ENCODE measurements at places on chromosomes 1 and 21.

- DNase-seq, result no peak
Measured at GRCh38 chr1:101128211-101128727, 102.7 kb upstream of the DPH5 start.

DNA sequence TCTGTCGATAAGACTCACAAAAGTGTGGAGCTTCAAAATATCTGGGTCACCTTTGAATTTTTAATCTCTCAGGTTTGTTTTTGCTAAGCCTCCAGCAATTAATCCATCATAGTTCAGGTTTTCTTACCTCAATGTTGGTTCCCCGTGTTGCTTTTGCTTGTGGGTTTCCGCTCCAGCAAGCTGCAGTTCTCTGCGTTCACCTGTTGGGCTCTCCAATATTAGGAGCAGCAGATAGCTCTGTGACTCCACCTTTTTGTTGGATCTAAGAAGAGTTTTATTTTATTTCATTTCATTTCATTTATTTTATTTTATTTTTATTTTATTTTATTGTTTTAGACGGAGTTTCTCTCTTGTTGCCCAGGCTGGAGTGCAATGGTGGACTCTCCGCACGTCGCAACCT, 335.5 kb downstream of the COL11A1 start:
- DNase-seq, result no peak

GRCh38 chr1:157734321-157734720, 33.8 kb upstream of the FCRL3 start:
- no peak for DNase-seq

DNA sequence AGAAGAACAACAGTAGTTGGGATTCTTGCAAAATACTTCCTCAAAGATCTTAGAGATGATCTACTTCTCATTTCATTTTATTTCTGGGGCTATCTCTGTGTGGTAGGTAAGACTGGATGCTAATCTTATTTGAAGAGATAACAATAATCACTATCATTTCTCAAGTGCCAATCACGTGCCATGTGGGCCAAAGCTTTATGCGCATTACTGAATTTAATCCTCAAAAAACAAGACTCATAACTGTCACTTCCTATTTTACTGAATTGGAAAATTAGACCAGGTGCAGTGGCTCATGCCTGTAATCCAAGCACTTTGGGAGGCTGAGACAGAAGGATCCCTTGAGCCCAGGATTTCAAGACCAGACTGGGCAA, 121.7 kb downstream of the KCNN3 start:
- no peak for DNase-seq

GRCh38 chr1:207131163-207131562, 27.1 kb downstream of the C4BPA start:
- no peak for DNase-seq

DNA sequence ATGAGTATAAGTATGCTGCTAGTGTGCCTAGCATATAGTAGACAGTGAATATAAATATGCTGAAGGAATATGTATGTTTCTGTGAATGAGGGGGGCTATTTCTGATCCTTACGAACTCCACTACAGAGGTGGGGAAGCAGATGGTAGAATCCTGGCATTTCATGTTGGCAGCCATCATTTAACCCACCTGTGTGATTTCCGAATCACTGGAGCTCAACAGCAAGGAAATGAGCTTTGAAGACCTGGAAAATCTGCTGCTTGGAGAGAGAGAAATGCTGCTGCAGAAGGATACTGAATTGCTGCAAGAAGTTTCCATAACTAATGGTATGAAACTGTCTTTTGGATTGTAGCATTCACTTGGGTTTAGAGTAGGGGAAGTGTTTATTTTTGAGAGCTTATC, 83.5 kb downstream of the RABGAP1L start:
- DNase-seq, result no peak

GRCh38 chr1:84611796-84612195, 37.6 kb upstream of the CTBS start:
- no peak for DNase-seq

- no peak for DNase-seq
Measured at GRCh38 chr1:182622901-182623528, 18.8 kb upstream of the RGS16 start.

DNA sequence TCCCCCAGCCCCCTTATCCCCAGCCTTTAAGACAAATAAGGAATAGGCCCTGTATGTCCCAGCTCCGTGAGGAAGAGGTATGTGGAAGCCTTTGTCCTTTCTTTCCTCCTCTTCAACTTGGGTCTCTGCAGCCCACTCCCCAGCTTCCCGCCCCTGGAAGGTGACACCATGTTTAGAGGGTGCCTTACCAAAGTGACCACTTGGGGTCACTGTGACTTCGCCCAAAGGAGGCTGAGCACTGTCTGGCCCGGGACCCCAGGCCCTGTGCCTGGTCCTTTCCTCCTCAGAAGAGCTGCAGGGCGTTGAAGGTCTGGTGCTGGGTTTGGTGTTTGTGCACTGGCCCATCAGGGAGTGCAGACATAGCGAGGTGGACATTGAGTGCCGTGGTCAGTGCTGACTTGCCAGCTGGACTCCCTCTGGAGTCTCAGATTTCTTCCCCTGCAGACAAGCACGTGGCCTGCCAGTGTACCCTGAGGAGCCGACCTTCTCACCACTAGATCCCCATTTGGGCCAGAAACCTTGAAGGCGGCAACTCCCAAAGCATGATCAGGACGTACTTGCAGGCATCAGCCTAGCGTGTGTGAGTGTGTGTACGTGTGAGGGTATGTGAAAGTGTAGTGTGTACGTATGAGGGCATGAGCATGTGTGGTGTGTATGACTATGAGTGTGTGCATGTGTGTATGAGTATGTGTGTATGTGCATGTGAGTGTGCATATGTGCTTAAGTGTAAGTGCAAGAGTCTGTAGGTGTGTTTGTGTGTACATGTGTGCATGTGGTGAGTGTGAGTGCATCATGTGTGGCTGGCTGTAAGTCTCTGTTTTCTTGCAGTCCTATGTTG, 181.4 kb upstream of the KIAA0040 start:
- DNase-seq, result peak; percentile 4

DNA sequence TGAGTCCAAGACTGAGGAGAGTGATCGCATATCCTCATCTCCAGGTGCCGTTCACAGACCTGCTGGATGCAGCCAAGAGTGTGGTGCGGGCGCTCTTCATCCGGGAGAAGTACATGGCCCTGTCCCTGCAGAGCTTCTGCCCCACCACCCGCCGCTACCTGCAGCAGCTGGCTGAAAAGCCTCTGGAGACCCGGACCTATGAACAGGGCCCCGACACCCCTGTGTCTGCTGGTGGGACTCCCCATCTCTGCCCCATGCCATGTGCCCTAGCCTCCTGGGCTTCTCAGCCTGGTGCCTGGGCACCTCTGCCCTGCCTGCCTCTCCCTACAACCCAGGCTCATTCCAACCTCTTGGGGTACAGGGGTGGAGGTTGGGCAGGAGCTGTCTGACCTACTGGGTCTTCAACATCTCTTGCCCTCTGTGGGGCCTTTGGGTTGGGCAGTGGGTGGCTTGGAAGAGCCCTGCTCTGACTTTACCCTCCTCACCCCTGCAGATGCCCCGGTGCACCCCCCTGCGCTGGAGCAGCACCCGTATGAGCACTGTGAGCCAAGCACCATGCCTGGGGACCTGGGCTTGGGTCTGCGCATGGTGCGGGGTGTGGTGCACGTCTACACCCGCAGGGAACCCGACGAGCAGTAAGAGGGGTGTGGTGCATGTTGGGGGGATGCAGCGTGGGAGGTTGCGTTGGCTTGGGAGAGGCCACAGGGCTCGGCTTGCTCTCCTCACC, 7.2 kb downstream of the AMPD2 start:
- no peak for DNase-seq

- no peak for DNase-seq
Measured at GRCh38 chr1:15023205-15023604, 130.3 kb upstream of the TMEM51 start.

DNA sequence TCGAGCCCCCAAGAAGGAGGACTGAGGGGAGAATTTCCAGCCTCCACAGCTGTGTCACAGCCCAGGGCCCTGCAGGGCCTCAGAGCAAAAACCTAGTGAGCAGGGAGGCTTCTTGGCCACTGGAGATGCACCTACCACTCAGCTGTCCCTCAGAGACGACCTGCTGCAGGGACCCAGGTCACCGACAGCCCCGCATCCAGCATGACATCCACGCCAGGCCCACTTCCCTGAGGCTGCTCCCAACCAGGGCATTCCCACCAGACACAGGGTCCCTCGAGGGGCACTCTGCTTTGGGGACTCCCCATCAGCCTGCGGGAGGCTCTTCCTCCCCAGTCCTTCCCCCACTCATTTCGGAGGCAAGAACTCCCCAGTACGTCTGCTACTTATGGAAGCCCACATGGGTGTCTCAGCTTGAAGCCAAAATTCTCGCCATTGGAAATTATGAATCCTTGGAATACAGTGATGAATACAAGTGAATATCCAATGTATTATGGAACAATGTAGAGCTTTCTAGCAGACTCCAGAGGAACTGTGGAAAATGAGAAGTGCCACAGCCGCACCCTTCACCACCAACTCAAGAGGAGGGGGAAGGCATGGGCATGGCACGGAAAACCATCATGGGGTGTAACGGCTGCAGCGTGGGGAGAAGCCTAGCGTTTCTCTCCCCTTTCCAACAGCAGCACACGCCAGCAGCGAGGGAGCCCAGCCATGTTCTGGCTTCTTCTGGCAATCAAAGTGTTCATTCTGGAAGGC, 6.9 kb downstream of the TFF3 start:
- no peak for DNase-seq

DNA sequence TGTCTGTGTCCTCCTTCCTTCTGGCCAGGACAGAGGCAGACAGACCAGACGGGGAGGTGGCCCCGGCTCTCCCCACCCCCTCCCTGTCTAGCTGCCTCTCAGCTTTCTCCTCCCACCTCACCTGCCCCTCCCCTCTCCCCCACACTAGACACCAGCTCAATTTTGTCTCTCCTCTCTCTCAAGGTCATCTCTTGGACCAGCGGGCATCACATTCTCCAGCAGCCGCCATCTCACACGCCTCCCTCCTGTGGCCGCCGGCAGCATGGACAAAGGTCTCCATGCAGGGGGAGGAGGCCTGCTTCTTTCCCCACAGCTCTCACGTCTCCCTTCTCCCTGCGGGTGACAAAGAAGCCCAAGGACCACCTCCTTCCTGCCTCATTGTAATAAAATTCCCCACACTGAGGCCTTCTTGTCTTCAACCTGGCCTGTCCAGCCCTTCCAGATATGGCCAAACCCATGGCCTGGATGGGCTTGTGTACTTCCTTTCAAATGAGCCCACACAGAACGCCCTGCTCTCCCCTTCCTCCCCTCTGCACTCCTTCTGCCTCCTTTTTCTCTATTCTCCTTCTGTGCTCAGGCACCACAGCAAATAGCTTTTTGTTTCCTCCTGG, 14.6 kb downstream of the OPTC start:
- no peak for DNase-seq

DNA sequence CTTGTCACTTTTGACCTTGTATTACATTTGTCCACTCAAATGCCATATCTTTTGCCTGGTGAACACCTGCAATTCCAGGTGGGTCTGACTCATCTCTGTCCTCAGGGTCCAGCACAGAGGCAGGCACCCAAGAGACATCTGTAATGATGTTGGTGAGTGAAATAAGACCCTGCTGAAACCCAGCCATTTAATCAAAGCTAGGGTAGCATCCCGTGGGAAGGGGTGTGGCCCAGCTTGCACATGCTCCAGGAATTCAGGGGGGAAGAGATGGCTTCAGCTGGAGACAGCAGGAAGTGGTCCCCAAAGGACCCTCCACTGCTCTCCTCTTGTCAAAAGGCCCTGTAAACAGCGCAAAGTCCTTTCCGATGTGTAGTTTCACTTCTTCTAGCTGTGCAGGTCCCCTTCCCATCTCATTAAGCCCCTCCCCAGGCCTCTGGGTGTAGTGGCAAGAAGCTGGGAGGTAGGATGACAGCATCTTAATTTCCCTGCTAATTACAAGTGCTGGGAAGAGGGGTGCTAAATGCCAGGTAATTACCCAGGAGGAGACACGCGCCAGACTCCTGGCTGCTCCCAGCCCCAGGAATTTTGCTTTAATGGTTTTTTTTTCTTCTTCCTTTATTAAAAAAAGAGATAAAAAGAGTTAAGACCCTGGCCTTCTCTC, 54.4 kb upstream of the TRABD2B start:
- DNase-seq, result no peak

- DNase-seq, result peak; percentile 58
Measured at GRCh38 chr1:209266590-209267205, 316.8 kb upstream of the CAMK1G start.

DNA sequence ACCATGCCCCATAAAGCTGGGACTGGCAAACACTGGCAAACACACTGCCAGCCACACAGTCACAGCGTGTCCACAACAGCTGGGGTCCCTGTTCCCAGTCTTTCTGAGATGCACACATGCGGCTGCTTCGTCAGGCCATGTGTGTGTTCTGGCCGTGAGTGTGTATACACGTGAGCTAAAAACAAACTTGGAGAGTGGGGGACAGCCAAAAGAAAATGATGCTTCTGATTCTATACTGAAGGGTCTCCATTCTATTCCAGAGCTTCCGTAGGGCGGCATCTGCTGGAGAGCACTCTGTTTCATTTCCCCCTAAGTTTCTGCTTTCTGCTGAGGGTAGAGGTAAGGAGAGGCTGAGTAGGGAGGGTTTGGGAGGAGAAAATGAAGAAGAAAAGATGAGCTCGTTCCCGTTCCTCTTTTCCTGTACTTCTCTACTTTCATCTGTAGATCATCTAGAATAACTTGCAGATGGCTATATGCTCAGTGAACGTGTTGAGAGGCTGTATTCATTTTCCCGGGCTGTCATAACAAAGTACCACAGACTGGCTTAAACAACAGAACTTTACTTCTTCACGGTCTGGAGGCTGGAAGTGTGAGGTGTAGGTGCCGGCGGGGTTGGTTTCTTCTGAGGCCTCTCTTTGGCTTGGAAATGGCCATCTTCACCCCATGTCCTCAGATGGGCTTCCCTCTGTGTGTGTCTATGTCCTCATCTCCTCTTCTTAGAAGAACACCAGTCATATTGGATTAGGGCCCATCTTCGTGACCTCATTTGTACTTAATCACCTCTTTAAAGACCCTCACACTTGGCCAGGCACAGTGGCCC, 151.6 kb downstream of the TOMM20 start:
- no peak for DNase-seq

GRCh38 chr1:29649189-29650040, 413.1 kb downstream of the PTPRU start:
- peak; percentile 64 for DNase-seq

DNA sequence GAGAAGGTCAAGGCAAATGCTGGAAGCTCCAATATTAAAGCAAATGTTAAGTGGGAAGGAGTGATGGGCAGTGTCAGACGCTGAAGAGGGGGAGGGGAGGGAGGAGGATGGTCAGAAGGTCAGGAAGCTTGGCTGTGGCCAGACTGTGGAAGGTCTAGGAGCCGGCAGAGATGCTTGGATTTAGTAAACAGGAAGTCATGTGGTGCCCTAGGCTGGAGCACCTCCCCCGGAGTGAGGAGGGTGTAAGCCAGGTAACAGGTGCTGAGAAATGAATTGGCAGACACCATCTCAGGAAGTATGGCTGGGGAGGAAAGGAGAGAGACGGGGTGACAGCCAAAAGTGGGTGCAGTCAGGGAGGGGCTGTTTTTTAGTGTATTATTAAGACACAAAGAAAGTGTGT, 17.7 kb downstream of the CSMD2 start:
- DNase-seq, result no peak

- DNase-seq, result no peak
Measured at GRCh38 chr1:78222225-78222959, 176.6 kb downstream of the GIPC2 start.

All from bronchial epithelial cell (primary cell).